Activated T-helper 1 cell treated with anti-CD3 and anti-CD28 coated beads, Interleukin-12 subunit alpha, Interleukin-12 subunit beta, Interleukin-2, Interleukin-4 antibody, amounts not matched to agents 30 ng/mL and 10 ng/mL and 1 ng/mL, durations not matched to agents 14 hours and 24 hours and 36 hours (primary cell): ENCODE measurements at places on chromosomes 3 and 15. TPM values are rescaled to one million over a fixed set of nuclear protein-coding genes. Genes with fewer than 3 reads are reported as not detected.
A peak's percentile ranks its signal among the peaks of the same experiment; 100 is the strongest.

Gene MAP3K13
- 12.2 and 12.5 TPM in 2 replicates for total RNA-seq

Gene CHST13
- total RNA-seq = not detected in 2 replicates

Gene ATP13A4
- total RNA-seq = 0.31 and 1.7 TPM in 2 replicates

Gene GALNT15
- total RNA-seq = not detected in 2 replicates

Gene P2RY1
- total RNA-seq = 0.36 and 0.49 TPM in 2 replicates

Gene NGLY1
- 57.9 and 59.2 TPM in 2 replicates for total RNA-seq

- H3K27ac ChIP-seq = no peak overlapping the region
- H3K27me3 ChIP-seq = peaks cover 3% of the 10 kb centered on the region
- H3K36me3 ChIP-seq = no peaks in the 10 kb centered on the region
- no peak for DNase-seq
These were observed 89.0 kb upstream of the STRIT1 start for GRCh38 chr3:155382396-155383042.

DNA sequence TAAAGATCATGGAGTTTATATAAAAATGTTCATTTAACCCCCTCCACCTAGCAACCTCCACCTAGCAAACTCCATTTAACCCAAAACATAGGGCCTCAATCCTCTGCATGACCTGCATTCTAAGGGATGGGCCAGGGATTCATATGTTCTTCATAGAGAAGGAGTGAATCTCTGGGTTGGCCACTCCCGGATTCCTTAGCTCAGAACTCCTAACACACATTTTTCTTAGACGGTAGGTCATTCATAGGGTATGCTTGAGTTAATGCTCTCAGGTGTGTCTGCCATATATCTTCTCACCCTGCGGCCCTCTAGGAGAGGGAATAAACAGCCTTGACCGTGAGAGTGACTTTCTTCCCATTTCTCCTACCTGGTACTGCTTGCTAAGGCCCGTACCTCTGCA lies 102.0 kb upstream of the IGSF10 start:
- no peak for DNase-seq
- H3K36me3 ChIP-seq = no peaks in the 10 kb centered on the region
- H3K4me3 ChIP-seq = no peak overlapping the region
- no peak overlapping the region for H3K27ac ChIP-seq

DNA sequence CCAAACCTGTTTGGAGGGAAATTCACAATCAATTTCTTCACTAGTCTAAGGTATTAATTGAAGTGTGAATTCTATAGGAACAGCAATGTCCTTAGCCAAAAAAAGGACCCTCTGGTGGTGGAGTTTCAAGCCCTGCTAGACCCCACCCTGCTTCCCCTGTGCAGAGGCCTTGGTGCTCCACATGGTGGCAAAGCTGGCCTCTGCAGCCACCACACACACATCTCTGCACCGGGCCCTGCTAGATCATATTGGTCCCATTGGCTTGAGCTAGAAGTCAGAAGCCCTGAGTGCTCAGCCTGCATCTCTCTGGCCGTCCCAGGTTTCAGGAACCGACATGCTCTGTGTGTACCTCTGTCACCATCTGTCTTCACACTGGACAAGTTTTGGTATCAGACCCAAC lies 220.9 kb upstream of the TRIM42 start:
- DNase-seq = no peak
- H3K4me1 ChIP-seq = no peaks in the 10 kb centered on the region
- H3K36me3 ChIP-seq = no peaks in the 10 kb centered on the region
- no peaks in the 10 kb centered on the region for H3K27me3 ChIP-seq
- H3K4me3 ChIP-seq = no peak overlapping the region

- H3K4me1 ChIP-seq = peaks cover 12% of the 10 kb centered on the region
- H3K27me3 ChIP-seq = peaks cover 56% of the 10 kb centered on the region
- no peak overlapping the region for H3K27ac ChIP-seq
- H3K4me3 ChIP-seq = no peak overlapping the region
- H3K36me3 ChIP-seq = no peaks in the 10 kb centered on the region
- no peak for DNase-seq
These were observed 19.0 kb downstream of the SPATA12 start for GRCh38 chr3:57079474-57079831.

GRCh38 chr15:82124331-82125263 lies 78.8 kb upstream of the MEX3B start:
- no peak overlapping the region for H3K4me3 ChIP-seq
- H3K27me3 ChIP-seq = no peaks in the 10 kb centered on the region
- peaks cover 13% of the 10 kb centered on the region for H3K36me3 ChIP-seq
- DNase-seq = no peak

GRCh38 chr3:114318295-114318694 lies 24.5 kb downstream of the TIGIT start:
- H3K36me3 ChIP-seq = peaks cover 1% of the 10 kb centered on the region
- H3K27ac ChIP-seq = peak overlapping the region; percentile 56
- H3K4me1 ChIP-seq = peaks cover 50% of the 10 kb centered on the region
- H3K4me3 ChIP-seq = no peak overlapping the region

DNA sequence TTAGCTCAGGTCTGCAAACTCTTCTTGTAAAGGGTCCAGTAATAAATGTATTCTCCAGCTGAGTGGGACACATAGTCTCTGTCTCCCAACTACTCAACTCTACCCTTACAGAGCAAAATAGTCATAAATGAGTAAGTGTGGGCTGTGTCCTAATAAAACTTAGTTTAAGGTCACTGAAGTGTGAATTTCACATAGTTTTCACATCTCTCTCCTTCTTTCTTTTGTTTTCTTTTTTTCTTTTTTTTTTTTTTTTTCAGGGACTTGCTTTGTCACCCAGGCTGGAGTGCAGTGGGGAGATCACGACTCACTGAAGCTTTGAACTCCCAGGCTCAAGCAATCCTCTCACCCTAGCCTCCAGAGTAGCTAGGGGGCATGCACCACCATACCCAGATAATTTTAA lies 1.9 kb upstream of the ACTL6A start:
- peaks cover 5% of the 10 kb centered on the region for H3K36me3 ChIP-seq
- H3K27me3 ChIP-seq = peaks cover 13% of the 10 kb centered on the region
- H3K4me1 ChIP-seq = peaks cover 30% of the 10 kb centered on the region
- H3K27ac ChIP-seq = no peak overlapping the region
- no peak overlapping the region for H3K4me3 ChIP-seq

- no peak overlapping the region for H3K4me3 ChIP-seq
- H3K36me3 ChIP-seq = no peaks in the 10 kb centered on the region
- H3K27ac ChIP-seq = no peak overlapping the region
- peaks cover 11% of the 10 kb centered on the region for H3K27me3 ChIP-seq
These were observed 103.2 kb upstream of the TJP1 start for GRCh38 chr15:29925227-29926082.

DNA sequence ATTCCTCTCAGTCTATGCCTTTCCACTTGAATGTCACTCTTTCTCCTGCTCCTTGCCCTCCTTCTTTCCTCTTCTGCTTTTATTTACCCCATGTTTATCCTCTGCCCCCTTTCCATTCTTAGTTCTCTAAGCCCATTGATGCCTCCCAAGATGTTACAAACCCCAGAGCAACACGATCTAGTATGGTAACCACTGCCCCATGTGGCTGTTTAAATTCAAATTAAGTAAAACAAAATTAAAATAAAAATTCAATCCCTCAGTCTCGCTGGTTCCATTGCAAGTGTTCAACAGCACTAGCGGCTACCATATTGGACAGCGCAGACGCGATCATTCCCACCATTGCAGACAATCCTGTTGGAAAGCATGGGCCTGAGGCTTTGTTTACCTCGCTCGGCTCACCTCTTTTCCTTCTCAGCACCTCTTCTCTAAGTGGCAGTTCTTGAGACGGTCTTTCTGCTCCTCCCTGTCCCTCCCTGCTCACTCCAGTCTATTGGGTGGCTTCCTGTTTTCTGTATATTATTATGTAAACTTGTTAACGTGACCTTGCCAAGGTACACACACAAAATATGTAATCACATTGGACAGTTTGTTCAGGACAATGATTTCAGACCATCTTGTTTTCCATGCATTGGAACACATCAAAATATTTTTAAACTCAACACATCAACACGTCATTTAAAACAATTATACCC lies 21.8 kb upstream of the CA12 start:
- no peak overlapping the region for H3K27ac ChIP-seq
- peaks cover 18% of the 10 kb centered on the region for H3K4me1 ChIP-seq
- no peak overlapping the region for H3K4me3 ChIP-seq
- H3K27me3 ChIP-seq = no peaks in the 10 kb centered on the region
- no peaks in the 10 kb centered on the region for H3K36me3 ChIP-seq

- peaks cover 29% of the 10 kb centered on the region for H3K4me1 ChIP-seq
- DNase-seq = no peak
- peak overlapping the region; percentile 4 for H3K27ac ChIP-seq
- H3K4me3 ChIP-seq = peak overlapping the region; percentile 75
These were observed 1.8 kb downstream of the DAPK2 start for GRCh38 chr15:64044300-64045100.

GRCh38 chr3:184345317-184346144 lies 8.1 kb downstream of the FAM131A start:
- no peak for DNase-seq
- H3K4me3 ChIP-seq = no peak overlapping the region
- H3K36me3 ChIP-seq = peaks cover 3% of the 10 kb centered on the region
- peaks cover 11% of the 10 kb centered on the region for H3K4me1 ChIP-seq
- H3K27ac ChIP-seq = no peak overlapping the region
